ENCODE measurements at places on chromosomes 12 and 14.

DNA sequence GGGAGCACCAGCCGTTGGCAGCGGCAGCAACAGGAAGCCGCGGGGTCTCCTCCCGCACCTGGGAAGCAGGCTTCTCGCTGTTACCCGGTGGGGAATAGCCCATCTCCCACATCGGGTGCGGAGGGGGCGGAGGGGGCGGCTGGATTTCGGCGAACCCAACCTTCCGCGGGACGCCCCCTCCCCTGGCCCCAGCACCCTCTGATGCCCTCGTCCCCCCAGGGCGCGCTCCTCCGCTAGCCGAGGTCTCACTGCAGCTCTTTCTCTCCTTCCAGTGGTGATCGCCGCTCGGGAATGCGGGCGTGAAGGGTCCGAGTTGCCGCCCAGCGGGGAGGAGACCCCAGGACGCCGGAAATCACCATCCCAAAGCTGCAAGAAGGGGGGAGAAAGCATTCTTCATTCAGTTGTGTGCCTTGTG is 303 bp downstream of the SAMD4A start:
- DNase-seq, result no peak

GRCh38 chr12:109735825-109736551 is 22.4 kb downstream of the FAM222A start:
- DNase-seq, result no peak

- no peak for DNase-seq
These were observed 3.2 kb upstream of the SYNE3 start for GRCh38 chr14:95519699-95520098.

- DNase-seq, result no peak
These were observed 23.6 kb downstream of the ABCB9 start for GRCh38 chr12:122942637-122943036.

GRCh38 chr14:22980672-22981089 is 1.7 kb downstream of the AJUBA start:
- DNase-seq, result no peak

GRCh38 chr14:34231626-34232025 is 230.4 kb downstream of the SPTSSA start:
- DNase-seq, result no peak

- DNase-seq, result no peak
These were observed 192.8 kb downstream of the BCL11B start for GRCh38 chr14:99079061-99079727.

GRCh38 chr12:120365675-120366340 is 3.2 kb downstream of the MSI1 start:
- no peak for DNase-seq

DNA sequence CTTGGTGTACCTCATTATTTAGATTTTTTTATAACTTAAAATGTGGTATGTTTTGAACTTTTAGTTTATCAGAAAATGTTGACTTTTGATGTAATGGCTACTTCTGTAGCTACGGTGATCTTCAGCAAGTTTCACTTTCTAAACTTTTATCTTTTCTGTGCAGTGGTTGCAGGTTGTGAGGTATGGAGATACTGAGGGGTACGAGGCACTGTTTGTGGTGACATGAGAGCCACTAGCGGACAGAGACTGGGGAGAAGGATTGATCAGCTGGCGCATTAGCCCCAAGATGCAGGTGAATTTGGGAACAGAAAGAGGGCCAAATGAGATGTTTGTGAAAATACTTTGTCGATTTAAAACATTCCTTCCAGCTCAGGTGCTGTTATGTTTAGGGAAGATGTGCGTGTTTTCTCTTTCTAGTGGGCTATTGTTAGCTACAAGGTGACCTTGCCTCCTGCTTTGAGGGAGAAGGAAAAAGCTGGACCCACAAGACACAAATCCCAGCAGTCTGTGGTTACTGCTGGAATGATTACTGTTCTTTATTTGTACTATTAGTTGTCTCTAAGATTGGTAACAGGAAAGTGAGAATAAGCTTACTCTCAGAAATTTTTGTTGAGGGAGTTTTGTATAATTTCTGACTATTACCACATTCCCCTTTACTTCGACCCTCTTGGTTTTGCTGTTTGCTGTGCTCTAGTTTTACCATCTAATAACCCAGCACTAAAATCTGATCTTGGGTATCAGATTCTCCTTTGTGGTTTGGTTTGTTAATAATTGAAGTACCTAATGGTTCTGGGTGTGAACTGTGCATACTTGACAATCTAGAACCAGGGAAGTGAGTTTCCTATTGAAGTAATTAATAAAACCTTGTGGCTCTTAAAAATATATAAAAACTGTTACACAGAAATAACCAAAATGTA is 61.7 kb downstream of the FBXO34 start:
- DNase-seq, result no peak

DNA sequence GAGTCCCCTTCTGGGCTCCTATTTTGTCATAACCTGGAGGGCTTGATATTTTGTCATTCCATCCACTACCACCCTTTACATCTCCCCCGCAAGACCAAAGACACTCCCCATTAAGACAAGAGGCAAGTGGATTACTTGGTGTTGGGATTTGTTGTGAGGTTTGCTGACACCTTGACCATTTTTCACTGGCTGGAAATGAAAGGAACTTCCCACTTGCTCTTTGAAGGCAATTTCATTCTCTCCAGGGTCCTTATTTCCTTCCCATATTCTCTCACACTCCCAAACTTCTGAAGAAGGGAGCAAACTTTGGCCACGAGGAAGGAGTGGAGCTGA is 14.9 kb downstream of the AGAP2 start:
- no peak for DNase-seq

- no peak for DNase-seq
These were observed 337.9 kb upstream of the NOVA1 start for GRCh38 chr14:26935733-26936132.

- DNase-seq, result no peak
These were observed 12.5 kb downstream of the P2RX7 start for GRCh38 chr12:121145221-121145620.

DNA sequence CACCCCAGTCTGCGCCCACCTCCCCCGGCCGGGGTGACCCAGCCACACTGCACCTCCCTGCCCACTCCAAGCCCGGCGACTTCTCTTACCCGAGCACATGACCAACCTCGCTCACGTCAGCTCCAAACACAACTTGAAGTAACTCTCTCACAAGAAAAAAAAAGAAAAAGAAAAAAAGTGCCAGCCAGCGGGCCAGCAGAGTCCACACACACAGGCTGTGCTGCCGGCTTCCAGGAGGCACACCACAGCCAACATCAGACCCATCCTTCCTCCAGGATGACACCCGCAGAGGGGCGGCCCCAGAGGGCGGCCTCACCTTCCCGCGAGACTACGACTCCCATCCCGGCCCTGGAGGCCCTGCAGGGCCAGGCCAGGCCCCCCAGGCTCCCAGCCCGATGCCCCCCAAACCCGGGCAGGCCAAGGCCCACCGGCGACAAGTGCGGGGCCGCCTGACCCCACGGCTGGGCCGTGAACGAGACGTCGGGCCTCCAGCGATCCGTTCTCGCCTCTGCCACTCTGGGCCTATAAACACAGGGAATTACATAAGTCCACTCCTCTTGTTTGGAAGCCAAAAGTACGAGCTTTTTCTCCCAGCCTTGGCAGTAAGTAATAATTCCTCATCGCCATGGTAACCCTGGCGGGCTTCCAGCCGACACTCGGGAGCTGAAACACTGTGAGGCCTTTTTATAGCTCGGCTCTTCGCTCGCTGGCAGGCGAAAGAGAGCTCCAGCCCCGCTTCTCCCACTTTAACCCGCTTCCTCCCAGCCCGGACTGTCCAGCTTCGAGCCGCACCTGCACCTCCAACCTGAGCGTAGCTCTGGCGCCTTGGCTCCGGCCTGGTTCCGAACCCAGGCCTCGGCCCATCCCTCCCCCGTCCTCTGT is 49.1 kb downstream of the NCOR2 start:
- no peak for DNase-seq

GRCh38 chr12:79127271-79127751 is 262.7 kb downstream of the SYT1 start:
- DNase-seq, result no peak

GRCh38 chr14:63652406-63652805 is 10.7 kb upstream of the WDR89 start:
- no peak for DNase-seq

GRCh38 chr12:77592836-77593235 is 237.9 kb upstream of the NAV3 start:
- DNase-seq, result no peak

DNA sequence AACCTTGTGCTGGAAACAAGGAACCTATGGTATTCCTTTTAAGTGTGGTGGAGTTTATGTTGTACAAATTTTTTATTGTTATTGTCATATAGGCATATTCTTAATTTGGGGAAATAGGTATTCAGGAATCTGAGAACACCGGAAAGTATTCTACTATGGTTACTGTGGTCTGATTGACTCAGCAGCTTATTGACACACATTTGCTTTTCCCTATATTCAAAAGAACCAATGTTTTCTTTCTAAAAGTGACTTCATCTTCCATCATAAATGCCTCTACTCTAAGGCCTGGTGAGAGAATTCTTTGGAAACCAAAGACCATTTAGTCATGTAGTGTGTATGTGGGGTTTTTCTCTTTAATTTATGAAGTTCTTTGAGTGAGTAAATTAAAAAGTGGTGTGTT is 474.8 kb downstream of the TMTC2 start:
- DNase-seq, result no peak

DNA sequence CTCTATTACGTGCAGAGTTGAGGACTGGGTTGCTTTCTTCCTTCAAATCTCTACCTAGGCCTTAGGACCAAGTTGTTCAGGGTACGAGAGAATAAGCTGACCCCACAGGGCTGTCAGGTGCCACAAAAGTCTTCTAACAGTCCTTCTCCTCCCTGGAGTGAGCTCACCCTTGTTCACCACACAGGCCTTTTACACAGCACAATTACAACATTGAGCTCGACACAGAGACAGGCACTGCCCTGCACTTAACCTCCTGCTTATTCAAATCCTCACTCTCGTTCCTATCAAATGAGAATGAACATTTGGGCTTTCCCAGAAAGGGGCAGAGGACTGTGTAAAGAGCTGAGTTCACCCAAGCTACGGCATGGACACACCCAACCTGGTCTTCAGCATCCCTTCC is 2.4 kb downstream of the GALNT6 start:
- DNase-seq, result no peak

GRCh38 chr12:92657770-92658169 is 45.0 kb upstream of the PLEKHG7 start:
- DNase-seq, result no peak

- peak; percentile 59 for DNase-seq
These were observed at the start of gene GPD1 for GRCh38 chr12:50103767-50104321. Gene GPD1 (plus strand): TSS chr12:50104008. CDS start chr12:50104051, 43 bp downstream.

- DNase-seq, result no peak
These were observed 675.0 kb downstream of the TMEM121 start for GRCh38 chr14:106201376-106201775.

GRCh38 chr12:52874573-52875435 is 26.0 kb upstream of the KRT78 start:
- no peak for DNase-seq

DNA sequence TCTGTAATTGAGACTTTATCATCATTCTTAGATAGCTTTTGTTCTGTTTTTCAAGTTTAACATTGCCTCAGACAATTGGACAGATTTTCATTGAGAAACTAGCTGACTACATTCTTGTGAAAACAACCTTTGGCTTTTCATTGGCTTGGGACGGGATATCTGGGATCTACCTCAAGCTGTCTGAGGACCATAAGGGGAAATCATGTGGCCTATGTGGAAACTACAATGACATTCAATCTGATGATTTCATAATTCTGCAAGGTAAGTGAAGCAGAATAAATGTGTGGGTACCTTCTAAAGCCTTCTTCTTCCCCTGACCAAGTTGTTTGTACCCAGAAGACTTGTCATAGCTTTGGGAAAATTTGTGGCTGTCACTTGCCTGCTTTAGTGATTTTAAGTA is 133.5 kb downstream of the OTOGL start:
- DNase-seq, result no peak

DNA sequence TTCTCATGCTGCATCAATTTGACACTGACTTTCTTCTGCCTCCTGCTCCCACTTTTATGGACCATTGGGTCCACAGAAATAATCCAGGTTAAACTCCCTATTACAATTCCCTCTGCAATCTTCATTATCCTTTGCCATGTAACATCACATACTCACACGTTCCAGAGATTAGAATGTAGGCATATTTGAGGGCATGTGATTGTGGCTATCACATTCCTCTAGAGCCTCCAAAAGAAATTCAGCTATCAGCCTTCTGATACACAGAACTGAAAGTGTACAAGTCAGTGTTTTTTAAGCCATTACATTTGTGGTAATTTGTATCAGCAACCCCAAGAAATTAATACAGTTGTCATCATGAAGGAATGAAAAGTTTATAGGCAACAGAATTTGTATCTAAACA is 892.4 kb downstream of the RPS29 start:
- DNase-seq, result no peak

GRCh38 chr12:92055877-92056276 is 89.8 kb downstream of the BTG1 start:
- DNase-seq, result no peak

DNA sequence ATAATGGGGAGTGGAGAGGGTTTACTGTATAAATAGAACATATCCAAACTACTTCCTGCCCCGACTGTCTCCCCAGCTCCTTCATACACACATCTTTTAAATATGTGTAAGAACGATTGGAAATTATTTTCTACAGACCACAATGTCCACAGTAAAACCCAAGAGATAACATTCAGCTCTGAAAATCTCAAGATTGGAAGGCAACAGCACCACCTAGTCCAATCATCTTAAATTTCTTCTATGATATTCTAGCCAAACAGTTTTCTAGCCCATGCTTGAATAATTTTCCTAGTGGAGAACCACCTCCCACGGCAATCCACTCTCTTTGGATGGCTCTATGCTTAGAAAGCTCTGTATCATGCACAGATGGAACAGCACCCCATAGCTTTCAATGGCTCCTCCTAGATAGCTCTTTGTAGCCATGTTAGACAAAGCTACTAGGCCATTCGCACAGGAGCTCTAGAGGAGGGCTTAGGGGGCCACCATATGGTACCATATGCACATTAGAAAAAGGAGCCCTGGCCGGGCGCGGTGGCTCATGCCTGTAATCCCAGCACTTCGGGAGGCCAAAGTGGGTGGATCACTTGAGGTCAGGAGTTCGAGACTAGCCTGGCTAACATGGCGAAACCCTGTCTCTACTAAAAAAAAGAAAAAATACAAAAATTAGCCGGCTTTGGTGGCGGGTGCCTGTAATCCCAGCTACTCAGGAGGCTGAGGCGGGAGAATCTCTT is 18.1 kb downstream of the VDR start:
- DNase-seq, result no peak

DNA sequence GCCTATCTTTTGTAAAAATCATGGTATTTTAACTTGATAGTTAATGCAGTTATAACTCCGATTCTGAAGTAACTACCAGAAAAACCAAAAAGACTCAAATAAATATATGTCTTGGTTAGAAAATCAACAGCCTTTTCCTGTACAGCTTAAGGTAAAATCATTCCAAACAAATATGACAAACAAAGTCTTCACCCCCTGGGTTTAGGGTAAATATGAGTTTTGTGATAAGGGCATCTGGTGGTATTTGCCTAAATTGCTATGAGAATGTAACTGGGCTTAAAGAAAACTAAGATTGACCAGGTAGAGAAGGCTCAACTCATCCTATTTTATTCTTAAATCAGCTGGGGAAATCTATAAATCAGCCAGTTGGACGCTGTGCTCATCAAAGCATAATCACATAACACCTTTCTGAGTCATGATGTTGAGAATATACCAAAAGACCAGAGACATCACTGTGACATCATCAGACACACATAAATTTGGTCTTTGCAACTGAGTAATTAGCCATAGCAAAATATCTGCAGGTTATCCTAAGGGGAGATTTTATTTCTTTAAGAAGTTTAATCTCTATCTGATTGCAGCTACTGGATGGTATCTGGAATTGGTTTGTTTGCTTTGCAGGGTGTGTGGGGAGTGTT is 133.9 kb downstream of the STXBP6 start:
- no peak for DNase-seq

GRCh38 chr12:44647917-44648690 is 228.0 kb downstream of the NELL2 start:
- DNase-seq, result no peak

- no peak for DNase-seq
These were observed 4.8 kb upstream of the SNRNP35 start for GRCh38 chr12:123453165-123453564.

Measured in cortex of kidney (tissue), 1 donor.